ENCODE measurements at places on chromosomes 1 and 21.
A peak's percentile ranks its signal among the peaks of the same experiment; 100 is the strongest.

- DNase-seq = no peak
Observed at GRCh38 chr1:30242168-30242567, 481.2 kb downstream of the MATN1 start.

- no peak for DNase-seq
Observed at GRCh38 chr21:36478207-36478701, 1.7 kb downstream of the CLDN14 start.

DNA sequence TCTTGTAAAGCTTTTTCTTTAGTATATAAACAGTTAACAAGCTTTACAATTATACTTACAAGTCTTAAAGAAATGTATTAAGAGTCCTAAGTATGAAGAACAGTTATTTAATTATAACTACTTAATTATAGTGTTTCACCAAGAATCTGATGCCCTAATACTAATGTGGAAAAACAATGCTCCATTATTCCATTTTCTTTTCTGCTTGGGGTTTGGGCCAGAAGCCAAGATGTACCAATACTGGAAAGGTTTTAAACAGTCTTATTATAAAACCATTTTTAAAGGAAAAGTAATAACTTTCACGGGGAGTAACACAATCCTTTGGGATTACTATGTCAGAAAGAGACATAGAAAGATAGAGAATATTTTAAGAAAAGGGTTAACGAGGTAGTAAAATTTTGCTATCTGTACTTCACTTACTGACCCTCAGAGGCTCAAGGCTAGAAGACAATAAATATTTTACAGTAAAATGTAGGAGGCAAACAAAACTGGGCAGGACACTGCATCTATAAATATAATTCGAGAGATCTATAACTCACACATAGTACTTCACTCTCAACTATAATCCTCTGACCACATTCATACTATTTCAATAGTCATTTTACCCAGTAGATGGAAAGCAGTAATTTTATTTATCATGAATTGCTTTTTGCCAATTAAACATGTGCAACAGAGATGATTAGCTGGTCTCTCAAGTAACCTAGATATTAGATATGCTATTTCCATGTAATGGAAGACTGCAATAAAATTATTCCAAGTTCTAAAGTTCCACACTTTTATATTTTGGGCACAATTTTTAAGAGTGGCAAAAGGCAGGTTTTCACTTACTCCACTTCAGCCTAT, 63.9 kb downstream of the LTN1 start:
- DNase-seq = no peak

DNA sequence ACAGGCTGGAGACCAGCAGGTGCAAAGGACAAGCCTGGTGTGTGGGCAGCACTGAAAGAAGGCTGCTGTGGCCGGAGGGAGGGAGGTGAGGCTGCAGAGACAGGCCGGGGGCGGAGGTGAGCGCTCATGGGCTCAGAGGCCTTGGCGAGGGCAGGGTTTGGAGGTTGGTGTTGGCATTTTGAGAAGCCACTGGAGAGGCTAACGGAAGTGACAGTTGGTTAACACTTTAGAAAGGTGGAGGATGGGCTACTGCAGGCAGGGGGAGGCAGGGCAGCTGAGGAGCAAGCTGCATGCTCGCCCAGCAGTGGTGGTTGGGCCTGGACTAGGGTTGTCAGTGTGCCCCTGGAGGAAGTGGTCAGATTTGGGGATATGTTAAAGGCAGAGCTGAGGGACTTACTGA, 37.5 kb downstream of the QSOX1 start:
- DNase-seq = no peak

DNA sequence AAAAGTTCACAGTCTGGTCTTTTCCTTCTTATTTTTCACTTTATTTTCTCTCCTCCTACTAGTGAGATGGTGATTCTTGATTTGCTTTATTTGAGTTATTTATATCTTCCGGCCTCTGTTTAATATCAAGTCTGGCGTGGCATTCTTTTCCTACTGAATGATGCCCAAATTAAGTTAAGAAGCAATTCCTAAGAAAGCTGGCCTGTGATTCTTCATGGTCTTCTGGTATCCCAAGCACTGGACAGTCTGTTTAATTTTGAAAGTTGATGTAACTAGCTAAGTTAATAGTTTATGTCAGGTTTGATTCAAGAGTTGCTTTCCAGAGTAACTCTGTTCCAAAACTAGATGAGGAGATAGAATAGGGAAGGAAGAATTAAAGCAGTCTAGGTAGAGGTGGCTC, 9.2 kb upstream of the ENAH start:
- no peak for DNase-seq

GRCh38 chr21:37200641-37201480, 66.3 kb downstream of the VPS26C start:
- DNase-seq = no peak

- DNase-seq = no peak
Observed at GRCh38 chr1:68107771-68108170, 57.3 kb upstream of the DIRAS3 start.

DNA sequence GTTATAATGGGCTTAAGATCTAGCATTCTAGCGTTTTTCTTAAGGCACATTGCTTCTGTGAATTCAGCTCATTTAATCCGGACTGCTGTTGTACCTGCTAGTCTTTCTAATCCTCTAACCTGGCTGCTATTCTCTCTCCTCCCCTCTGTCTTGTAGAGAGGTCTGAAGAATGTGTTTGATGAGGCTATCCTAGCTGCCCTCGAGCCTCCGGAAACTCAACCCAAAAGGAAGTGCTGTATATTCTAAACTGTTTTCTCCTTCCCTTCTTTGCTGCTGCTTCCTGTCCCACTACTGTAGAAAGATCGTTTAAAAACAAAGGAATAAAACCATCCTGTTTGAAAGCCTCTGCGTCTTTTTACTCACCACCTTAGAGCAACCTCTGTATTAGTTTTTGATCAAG, 37.3 kb downstream of the CDC42 start:
- no peak for DNase-seq

GRCh38 chr21:37642493-37642892, 273.8 kb downstream of the KCNJ6 start:
- DNase-seq = peak; percentile 8

DNA sequence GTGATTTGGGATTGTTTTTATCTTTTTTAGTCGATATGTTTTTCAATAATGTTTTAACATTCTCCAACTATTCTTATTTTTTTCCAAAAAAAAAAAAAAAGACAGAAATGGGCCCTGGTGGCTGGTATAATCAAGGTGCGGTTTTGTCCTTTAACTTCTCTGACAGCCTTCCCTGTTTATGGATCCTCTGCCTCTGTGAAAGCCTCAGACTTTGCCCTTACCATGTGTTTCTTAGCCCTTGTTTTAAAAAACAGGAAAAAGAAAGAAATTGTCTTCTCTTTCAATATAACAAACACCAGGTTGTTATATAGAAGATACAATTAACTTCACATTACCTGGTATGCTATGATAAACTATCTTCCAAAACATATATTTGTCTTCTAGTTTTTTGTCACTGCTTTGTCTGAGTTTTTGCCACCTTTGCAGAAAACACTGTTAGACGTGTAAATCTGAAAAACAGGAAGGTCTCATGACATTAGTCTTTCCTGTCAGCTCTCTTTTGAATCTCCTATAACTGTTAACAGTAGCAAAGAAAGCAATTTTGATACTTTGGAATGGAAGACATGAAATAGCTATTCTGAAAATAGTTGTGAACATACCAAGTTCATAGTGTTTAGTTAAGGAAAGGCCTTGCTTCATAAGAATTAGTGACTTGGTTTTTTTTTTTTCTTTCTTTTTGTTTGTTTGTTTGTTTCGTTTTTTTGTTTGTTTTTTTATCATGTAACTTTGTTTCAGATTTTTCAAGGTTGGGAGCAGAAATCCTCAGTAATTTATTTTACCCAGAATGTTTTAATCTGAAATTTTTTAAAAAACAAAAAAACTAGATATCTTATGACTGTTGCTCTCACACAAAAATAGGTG, 31.7 kb upstream of the CACYBP start:
- DNase-seq = no peak

DNA sequence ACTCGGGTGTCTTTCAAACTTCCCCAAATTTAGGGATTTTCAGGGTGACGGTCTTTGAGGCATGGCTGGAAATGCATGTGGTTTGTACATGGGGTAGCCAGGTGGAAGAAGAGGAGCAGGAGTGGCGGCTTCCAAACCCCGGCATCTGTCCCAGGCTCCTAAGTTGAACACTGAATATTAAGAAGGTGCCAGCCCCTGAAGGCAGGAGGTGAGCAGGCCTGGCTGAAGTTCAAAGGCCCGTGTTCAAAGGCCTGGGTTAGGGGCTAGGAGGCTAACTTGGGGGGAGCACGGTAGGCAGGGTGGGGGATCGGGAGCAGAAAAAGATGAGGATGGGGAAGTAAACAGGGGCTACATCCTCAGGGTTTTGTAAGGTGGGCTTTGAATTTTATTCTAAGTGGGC, 42.8 kb downstream of the ELK4 start:
- DNase-seq = no peak

DNA sequence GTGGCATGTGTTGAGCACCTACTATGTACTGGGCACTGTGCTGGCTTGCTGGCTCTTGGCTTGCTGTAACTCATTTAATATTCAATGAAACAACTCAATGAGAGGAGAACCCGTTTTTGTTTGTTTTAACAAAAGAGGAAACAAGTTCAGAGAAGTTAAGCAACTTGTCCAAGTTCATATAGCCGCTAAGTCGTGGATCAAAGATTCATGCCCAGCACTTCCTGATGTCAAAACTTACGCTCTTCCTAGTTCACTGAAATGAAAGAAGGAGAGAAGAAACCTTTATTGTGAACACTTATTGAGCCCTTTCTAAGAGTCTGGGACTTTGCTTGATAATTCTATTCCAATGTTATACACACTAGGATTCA, 475.9 kb downstream of the PTPRU start:
- DNase-seq = no peak

GRCh38 chr1:39896909-39897685, 4.6 kb downstream of the MYCL start:
- DNase-seq = no peak

DNA sequence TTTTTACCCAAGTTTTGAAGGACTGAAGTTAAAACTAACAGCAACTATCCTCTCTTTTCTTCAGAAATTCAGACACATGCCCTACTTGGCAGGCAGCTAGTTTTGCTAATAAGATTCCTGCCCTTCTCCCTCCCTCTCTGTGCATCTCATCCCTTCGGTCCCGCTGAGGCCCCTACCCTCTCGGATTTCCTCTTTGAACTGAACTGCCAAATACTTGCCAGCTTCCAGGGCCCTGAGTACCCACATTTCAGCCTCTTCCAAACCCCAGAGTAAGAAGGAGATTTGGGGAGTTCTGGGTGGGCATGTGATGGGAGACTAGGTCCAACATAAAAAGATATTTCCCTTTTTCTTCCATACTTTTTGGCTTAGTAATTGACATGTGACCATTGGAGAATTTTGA, 116.5 kb upstream of the JUN start:
- DNase-seq = no peak

DNA sequence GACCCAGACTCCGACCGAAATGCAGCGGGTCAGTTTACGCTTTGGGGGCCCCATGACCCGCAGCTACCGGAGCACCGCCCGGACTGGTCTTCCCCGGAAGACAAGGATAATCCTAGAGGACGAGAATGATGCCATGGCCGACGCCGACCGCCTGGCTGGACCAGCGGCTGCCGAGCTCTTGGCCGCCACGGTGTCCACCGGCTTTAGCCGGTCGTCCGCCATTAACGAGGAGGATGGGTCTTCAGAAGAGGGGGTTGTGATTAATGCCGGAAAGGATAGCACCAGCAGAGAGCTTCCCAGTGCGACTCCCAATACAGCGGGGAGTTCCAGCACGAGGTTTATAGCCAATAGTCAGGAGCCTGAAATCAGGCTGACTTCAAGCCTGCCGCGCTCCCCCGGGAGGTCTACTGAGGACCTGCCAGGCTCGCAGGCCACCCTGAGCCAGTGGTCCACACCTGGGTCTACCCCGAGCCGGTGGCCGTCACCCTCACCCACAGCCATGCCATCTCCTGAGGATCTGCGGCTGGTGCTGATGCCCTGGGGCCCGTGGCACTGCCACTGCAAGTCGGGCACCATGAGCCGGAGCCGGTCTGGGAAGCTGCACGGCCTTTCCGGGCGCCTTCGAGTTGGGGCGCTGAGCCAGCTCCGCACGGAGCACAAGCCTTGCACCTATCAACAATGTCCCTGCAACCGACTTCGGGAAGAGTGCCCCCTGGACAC, 534 bp downstream of the C1orf56 start:
- DNase-seq = peak; percentile 45

- no peak for DNase-seq
Observed at GRCh38 chr1:35571263-35571662, 1.9 kb upstream of the TFAP2E start.

- no peak for DNase-seq
Observed at GRCh38 chr21:17658931-17659330, 46.2 kb upstream of the BTG3 start.

- no peak for DNase-seq
Observed at GRCh38 chr1:2136386-2137235, 58.0 kb downstream of the FAAP20 start.

GRCh38 chr1:32600034-32600433, 50.3 kb downstream of the ZBTB8OS start:
- DNase-seq = no peak

- no peak for DNase-seq
Observed at GRCh38 chr1:223747838-223748335, 35.5 kb downstream of the CAPN2 start.

DNA sequence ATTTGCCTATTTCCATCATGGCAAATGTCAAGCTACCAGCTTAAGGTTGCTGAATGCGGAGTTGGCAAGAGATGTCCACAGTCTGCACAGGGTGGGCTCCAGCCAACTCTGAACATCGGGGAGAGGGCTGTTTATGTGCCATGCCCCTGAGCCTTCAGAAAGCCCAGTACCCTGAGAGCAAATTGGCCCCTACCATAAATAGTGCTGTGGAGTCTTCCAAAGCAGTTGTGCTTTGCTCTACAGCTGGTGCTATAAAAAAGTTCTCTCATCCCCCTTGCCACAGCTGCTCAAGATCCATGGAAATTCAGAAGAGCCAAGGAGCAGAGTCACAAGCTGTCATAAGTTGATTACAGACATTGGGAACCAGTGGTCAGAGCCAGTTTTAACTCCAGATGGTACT, 85.6 kb upstream of the CLDN14 start:
- DNase-seq = no peak

- DNase-seq = no peak
Observed at GRCh38 chr1:205298191-205298994, 23.2 kb downstream of the NUAK2 start.

DNA sequence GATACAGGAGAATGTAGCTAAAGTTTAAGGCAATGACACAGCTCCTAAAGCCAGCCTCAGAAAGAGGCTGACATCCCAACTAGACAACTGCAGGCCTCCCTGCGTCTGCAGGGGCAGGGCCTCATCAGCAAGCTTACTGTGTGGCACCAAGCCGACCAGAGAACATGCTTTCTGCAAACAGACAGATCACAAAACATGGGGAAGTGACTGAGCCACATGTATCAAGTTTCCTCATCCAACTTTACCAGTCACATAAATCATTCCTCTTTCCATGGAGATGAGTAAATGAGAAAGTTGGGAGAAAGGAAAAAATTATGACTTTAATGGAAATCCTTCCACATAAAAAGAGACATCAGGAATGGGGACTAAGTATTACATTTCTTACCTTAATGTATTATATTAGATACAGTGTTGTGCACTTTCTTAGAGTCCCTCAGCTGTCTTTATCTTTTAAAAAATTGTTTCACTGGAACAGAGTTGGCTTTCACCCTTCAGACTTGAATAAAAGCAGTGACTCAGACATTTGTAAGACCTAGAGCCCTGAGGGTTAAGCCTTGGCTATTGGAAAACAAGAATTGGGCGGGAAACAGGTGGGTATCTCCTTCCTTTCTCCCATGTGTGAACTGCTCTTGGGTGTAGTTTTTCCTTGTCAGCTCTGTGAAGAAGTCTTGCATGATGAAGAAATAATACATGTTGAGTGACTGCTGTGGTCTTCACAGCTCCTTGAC, 305.7 kb upstream of the SNX7 start:
- DNase-seq = no peak

- no peak for DNase-seq
Observed at GRCh38 chr1:94989911-94990473, 63.1 kb upstream of the CNN3 start.
